Fibroblast of lung (primary cell): ENCODE measurements at places on chromosomes 4 and X. TPM values are rescaled to one million over a fixed set of nuclear protein-coding genes. Genes with fewer than 3 reads are reported as not detected.
A peak's percentile ranks its signal among the peaks of the same experiment; 100 is the strongest.

DNA sequence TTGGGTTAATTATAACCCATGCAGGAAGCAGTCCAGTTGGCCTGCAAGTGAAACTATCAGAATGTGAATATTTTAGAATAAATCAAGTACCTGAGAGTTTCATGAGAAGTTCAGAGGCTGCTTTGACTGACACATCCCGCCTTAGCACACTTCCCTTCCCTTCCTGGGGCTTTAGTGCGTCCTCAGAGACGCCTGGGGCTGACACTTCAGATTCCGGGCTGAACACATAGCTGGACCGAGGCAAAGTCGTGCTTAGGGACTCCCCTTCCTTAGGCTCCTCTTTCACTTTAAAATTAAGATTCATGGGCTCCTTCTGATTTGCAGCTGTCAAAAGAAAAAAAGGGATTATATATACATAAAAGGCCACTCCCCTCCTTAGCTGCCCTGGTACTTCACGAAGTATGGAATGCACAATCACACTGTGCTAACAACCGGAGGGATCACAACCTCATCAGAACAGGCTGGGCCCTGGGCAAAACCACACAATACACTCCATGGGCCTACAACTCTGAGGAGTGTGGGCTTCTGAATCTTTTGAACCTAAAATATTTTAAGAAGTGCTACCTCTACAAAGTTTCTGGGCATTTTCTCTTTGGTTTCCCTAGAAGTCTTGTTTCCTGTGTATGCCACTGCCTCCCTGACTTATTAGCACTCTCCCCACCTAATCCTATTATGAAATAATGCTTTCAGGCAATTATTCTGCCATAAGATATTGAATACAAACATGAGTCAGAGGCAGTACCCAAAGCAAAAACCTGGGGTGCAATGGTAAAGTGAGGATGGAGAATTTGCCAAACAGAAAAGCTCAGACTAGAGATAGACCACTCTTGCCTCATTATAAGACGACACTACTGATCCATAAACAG is 68.2 kb downstream of the ZNF827 start:
- H3K27me3 ChIP-seq = no peaks in the 10 kb centered on the region
- DNase-seq = no peak
- H3K4me1 ChIP-seq = peaks cover 2% of the 10 kb centered on the region
- no peaks in the 10 kb centered on the region for H3K36me3 ChIP-seq
- no peak overlapping the region for H3K27ac ChIP-seq

- H3K4me3 ChIP-seq = no peak overlapping the region
- DNase-seq = no peak
- H3K27ac ChIP-seq = peak overlapping the region; percentile 13
- no peaks in the 10 kb centered on the region for H3K36me3 ChIP-seq
- H3K4me1 ChIP-seq = no peaks in the 10 kb centered on the region
Observed at GRCh38 chr4:26217961-26218676, 102.7 kb upstream of the RBPJ start.

DNA sequence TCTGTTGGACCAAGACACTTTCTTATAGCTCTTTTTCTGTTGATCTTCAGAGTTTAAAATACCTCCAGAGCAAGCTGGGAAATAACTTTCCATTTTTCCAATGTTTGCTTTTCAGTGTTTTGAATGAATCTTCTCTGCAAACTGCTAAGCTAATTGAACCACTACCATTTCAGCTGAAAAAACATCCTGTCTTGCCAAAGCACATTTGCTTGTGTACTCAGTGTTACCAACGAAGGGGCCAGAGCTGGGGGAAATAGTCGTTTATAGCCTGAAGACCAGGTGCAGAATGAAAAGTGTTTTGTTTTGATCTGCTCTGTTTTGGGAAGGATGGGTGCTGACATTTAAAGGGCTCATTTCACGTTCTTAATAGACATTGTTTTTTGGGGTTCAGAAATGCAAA is 88.4 kb upstream of the CLNK start:
- DNase-seq = peak; percentile 11
- no peaks in the 10 kb centered on the region for H3K27me3 ChIP-seq

Gene PLAC8
- polyA plus RNA-seq = 0.29 and 0.79 TPM in 2 replicates

Gene COL4A5
- polyA plus RNA-seq = 4.9 and 16.3 TPM in 2 replicates

DNA sequence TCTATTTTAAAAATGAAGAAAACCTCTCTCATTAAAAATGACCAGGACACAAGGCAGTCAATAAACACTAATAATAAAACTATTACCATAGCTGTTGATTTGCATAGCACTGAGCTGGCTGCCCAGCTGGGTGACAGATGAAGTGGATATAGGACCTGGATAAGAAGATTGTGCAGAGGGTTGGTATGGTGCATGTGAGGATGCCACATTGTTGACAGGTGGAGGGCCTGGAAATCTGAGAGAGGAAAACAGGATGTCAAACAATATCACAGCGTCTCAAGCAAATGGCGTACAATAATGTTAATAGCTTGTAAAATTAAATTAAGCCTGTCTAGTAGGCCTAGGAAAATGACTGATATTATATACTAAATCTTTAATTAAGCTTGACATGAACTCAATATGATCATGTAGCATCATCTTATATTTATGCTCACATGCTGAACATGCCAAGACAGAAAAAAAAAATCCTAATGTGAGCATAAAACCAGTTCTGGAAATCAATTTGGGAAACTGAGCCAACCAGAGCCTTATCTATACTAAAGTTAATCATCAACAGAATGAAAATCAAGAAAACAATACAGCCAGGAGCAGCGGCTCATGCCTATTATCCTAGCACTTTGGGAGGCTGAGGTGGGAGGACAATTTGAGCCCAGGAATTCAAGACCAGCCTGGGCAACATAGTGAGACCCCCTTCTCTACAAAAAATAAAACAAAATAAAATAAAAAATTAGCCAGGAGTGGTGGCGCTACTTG is 18.6 kb downstream of the SEC24D start:
- no peak overlapping the region for H3K4me3 ChIP-seq
- no peak overlapping the region for H3K27ac ChIP-seq
- H3K4me1 ChIP-seq = peaks cover 9% of the 10 kb centered on the region
- peaks cover 21% of the 10 kb centered on the region for H3K36me3 ChIP-seq
- no peak for DNase-seq

GRCh38 chrX:103520386-103520785 is 1.1 kb upstream of the RAB40A start:
- no peak overlapping the region for H3K27ac ChIP-seq
- no peaks in the 10 kb centered on the region for H3K27me3 ChIP-seq
- H3K36me3 ChIP-seq = no peaks in the 10 kb centered on the region
- no peaks in the 10 kb centered on the region for H3K4me1 ChIP-seq
- no peak overlapping the region for H3K4me3 ChIP-seq

Gene ATXN3L
- polyA plus RNA-seq = not detected in 2 replicates

Gene AMBN
- polyA plus RNA-seq = not detected in 2 replicates

DNA sequence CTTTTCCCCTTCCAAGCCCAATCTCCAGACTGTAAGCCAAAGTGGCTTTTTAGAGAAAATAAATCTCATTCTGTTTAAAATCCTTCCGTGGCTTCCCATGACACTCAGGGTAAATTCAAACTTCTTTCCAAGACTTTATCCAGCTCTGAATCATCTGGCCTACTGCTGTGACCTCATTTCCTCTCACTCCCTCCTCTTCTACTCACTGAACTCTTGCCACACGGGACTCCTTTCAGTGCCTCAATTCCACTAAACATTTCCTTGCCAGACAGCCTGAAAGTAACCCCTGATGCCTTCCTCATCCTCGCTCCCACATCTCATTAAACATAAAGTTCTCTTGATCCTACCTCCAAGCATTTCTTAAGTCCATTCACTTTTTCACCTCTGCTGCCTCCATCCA is 27.8 kb upstream of the RNF128 start:
- H3K36me3 ChIP-seq = no peaks in the 10 kb centered on the region
- H3K4me1 ChIP-seq = no peaks in the 10 kb centered on the region
- H3K27ac ChIP-seq = peak overlapping the region; percentile 8
- peak; percentile 50 for DNase-seq
- H3K4me3 ChIP-seq = no peak overlapping the region

- H3K36me3 ChIP-seq = no peaks in the 10 kb centered on the region
- DNase-seq = no peak
- no peaks in the 10 kb centered on the region for H3K4me1 ChIP-seq
- H3K27me3 ChIP-seq = no peaks in the 10 kb centered on the region
Observed at GRCh38 chrX:127574829-127575228, 477.4 kb downstream of the ACTRT1 start.

DNA sequence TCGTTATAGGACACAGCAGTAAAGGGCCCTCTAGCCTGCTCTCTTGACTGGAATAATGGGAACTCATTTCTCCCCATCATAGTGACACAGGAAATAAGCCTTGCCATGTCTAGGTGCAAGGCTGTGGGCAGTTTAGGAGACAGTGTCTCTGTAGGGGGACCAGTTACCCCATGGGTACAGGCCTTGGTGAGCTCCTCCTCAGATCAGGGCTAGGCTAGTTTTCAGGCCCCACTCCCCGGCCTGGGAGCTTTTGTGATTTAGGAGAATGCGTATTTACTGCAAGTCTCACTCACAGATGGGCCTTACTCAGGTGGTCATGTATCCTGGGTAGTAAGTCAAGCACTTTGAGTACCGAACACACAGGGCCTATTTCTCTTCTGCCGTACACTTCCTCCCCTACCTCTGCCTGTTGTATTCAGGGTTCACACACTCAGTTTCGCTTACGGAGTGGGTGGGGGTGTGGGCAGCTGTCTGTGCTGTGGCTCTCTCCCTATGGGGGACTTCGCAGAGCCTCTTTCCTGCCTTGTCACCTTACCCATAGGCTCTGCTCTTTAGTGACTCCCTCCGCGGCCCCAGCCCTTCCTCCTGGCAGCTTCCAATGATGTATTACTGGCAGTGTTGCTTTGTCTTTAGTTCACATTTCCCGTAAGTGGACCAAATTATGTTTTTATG is 34.2 kb downstream of the FAM193A start:
- no peaks in the 10 kb centered on the region for H3K27me3 ChIP-seq
- H3K4me3 ChIP-seq = no peak overlapping the region
- H3K27ac ChIP-seq = no peak overlapping the region
- peaks cover 1% of the 10 kb centered on the region for H3K36me3 ChIP-seq
- no peaks in the 10 kb centered on the region for H3K4me1 ChIP-seq

Gene PRSS12
- 104 and 136 TPM in 2 replicates for polyA plus RNA-seq
